ENCODE measurements at places on chromosomes 5 and 9. TPM values are rescaled to one million over a fixed set of nuclear protein-coding genes. Genes with fewer than 3 reads are reported as not detected.

EQTN gene
- total RNA-seq: not detected

CCDC183 gene
- total RNA-seq: not detected

GRCh38 chr5:179802950-179803562 is 3.6 kb downstream of the MGAT4B start:
- DNase-seq: no peak

ACOT12 gene
- total RNA-seq: 0.03 TPM

DNA sequence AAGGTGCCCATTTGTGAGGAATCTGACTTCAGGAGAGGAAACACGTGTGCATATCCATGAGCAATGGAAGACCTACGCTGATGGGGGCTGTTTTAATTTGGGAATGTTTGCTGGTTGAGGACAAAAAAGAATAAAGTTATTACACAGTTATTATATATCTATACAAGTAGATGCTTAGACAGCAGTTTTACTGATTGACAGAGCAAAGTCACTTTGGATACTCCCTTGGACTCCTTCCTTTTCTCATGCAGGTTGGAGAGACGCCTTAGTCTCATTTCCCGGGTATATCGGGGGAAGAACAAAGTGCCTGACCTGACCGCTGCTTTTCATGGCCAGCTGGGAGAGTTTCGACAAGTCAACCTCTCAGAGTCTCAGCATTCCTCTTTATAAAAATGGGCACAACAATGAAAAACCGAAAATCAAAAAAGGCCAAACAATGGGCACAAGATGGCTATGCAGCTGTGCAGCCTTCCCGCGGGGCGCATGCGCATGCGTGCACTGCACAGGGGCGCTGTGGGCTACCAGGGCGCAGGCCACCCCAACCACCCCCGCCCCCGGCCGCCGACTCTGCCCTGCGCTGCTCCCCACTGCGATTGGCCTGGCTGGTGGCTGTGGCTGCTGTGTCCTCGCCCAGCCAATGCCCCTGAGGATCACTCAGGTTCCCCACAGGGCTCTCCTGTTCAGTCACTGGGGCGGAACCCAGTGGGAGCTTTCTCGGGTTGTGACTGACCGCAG is 18.1 kb downstream of the NFIL3 start:
- DNase-seq: no peak

PRRC2B gene
- total RNA-seq: 49.9 TPM

GRCh38 chr9:83234541-83234940 is 171.6 kb upstream of the RASEF start:
- peak; percentile 30 for DNase-seq

DNA sequence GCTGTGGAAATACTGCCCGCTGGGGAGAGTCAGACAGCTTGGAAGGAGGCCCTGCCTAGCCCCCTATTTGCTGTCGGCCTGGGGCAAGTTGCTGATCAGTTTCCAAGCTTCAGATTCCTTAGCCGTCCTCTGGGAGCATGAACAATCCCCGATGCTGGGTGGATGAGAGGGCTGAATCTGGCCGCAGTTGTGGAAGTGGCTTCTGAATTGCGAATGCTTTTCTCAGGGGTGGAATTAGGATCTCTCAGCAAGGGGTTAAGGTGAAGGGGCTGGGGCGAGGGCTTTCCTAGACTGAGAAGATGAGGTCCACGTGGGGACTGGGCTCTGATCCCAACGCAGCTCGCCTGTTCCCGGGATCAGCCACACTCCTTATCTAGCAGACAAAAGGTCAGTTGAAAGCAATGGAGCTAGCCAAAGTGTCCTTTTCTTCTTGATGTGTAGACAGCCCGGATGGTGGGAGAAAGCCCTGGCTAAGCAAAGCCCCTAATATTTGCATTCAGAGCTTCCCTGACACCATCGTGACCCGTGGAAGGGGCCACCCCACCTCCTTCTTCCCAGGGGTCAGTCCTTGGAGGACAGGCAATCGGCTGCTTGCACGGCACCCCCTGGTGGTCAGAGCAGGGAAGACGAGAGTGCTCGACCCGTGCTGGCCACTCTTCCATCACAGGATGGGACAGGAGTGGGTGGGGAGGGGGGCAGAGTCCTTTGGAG is 54.9 kb downstream of the COL15A1 start:
- DNase-seq: peak; percentile 56
